NCI-H1092 treated with DMSO at 0.1 percent for 48 hours (cell line): ENCODE measurements at places on chromosomes 6 and 20.

- no peak for DNase-seq
Measured at GRCh38 chr6:167533851-167534250, 209.0 kb downstream of the TTLL2 start.

- DNase-seq = no peak
Measured at GRCh38 chr20:32912688-32913087, 54.0 kb downstream of the EFCAB8 start.

- DNase-seq = no peak
Measured at GRCh38 chr20:38590676-38591473, 9.9 kb downstream of the ADIG start.

- no peak for DNase-seq
Measured at GRCh38 chr6:128882991-128883611, at the start of gene LAMA2. LAMA2 (plus strand) TSS chr6:128883138; CDS start chr6:128883246, 108 bp downstream.

- no peak for DNase-seq
Measured at GRCh38 chr20:9025011-9025410, 43.9 kb upstream of the PLCB4 start.

DNA sequence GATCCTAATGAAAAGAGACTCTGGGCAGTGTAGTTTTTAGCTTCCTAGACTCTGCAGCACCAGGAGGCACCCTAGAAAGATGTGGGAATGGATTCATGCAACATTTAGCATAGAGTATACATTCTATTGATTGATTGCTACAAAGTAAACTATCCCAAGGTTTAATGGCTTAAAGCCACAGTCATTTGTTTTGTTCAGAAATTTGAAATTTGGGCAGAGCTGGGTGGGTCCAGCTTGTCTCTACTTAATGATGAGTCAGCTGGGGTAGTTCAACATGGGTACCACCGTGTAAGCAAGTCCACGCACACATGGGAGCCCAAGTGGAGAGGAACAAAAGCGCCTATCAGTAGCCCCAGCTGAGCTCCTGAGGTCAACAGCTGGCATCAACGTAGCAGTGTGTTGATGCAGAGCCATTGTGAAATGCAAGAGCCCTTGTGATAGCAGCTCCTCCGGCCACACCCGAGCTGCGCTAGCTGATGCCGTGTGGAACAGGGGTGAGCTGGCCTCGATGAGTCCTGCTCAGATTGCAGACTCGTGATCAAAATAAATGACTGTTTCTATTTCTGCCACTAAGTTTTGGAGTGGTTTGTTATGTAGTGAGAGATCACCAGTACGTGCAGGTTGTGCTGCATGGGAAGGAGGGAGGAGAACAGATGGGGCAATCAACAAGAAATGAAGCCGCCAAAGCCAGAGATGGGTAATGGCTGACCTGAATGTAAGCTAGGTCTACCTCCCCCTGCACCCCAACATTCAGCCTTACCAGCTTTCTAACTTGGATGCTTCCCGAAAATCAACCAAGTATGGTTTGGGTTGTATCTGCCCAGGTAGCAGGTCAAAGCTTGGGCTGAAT, 45.7 kb upstream of the TRAF3IP2 start:
- no peak for DNase-seq
